Neural crest cell (in vitro differentiated cells): ENCODE measurements at places on chromosomes 11 and 22. TPM values are rescaled to one million over a fixed set of nuclear protein-coding genes. Genes with fewer than 3 reads are reported as not detected.

ZP1 gene
- not detected in 2 replicates for total RNA-seq

DNA sequence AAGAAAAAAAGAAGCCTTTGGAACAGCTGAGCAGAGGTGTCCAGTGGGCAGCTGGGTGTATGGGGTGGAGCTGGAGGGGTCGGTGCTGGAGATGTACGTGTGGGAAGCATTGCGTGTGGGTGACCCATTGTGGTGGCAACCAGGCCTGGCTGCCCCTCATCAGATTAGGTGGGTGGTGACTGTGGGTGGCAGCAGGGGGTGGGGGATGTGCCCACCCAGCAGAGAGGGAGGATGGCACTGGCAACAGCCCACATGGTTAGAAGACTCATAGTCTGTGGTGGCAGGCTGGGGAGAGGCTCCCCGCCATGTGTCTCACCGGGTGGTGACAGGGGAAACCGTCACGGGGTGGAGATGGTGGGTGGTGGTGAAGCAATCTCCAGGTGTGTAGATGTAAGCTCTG lies 27.6 kb downstream of the TP53I11 start:
- DNase-seq = no peak

DNA sequence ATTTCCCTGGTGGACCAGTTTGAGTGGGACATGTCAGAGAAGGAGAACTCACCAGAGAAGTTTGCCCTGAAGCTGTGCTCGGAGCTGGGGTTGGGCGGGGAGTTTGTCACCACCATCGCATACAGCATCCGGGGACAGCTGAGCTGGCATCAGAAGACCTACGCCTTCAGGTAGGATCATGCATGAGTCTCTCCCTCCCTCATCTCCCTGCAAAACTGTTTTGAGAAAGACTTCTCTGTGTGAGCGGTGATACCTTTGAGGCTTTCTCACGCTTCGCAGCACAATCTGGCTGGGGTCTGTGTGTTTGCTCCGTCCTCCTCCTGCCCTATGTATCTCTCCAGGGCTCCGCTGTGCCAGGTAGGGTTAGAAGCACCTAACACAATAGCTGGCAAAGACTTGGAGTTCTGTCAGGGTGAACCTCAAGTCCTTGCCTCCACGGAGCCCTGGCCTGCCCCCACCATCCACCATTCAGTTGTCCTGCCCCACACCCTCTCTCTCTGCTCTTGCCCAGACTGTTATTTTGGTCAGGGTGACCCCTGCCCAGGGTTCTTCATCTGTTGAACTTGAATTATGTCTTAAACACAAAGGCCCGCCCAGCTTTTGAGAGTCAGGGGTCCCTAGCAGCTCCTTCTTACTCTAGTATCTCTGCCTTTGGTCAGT lies 13.4 kb downstream of the DERL3 start:
- no peak for DNase-seq

DNA sequence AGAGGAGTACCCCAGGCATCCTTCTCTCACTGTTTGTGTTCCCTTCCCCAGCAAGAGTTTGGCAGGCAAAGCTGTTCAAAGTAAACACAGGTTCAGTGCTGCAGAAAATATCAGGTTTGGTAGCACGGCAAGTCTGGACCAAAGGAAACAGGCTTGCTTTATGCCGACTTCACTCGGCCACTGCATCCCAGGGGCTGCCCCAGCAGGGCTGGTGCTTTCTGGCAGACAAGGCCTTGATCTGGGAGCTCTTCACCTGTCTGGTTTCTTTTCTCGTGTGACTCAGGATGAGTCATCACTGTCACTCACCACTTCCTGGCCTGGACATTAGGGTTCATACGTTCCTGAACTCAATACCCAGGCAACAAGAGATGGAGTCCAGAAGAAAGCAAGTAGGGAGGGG lies 52.6 kb upstream of the NAV2 start:
- DNase-seq = no peak

DNA sequence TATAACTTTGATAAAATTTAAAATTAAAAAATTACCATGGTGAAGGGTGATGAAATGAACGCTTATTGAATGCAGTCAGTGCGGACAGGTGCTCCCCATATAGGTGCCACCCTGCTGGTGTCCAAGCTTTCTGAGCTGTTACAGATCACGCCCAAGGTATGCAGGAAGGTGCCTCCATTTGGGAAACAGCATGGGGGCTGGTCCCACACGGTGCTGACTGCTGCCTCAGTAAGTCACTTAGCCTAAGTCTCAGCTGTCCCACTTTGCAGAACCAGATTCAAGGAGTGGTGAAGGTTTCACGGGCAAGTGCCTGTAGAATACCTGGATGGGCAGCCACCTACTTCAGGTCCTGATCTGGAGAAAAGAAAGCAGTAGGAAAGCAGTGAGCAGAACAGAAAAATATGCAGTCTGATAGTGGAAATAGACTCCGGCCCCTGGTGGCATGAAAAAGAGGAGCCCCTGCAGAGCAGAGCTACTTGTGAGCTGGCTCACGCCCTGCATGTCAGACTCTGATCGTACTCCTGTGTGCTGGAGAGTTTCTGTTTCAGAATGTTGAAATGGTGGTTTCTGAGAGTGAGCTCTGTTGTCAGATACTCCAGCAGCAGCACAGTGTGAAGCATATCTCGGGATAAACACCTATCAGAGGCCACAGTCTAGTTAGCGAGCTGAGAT lies 33.2 kb downstream of the ADORA2A start:
- no peak for DNase-seq
